Kidney tubule cell (primary cell): ENCODE measurements at places on chromosomes 16 and 17.

DNA sequence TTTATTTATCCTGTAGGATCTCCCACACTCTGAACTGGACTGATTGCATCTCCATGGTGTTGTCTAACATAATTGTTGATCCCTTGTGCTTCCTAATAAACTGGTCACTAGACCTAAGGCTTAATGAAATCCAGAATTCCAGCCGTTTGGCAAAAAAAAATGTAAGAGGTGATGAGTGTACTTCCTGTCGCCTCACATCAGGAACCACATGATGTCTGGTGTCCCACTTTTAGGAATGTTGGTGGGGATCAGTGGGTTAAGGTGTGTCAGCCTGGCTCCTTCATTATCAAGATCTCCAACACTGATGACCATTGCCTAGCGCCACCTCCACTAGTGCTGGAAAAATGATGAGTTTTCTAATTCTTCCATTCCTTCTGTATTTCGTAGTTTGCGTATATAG lies 18.6 kb upstream of the LONP2 start:
- DNase-seq: peak; percentile 22

- DNase-seq: no peak
Measured at GRCh38 chr17:34347063-34347462, 9.2 kb upstream of the CCL13 start.

- no peak for DNase-seq
Measured at GRCh38 chr17:50362661-50363060, 10.3 kb downstream of the MRPL27 start.

GRCh38 chr16:56357765-56358322 lies 67.5 kb downstream of the AMFR start:
- no peak for DNase-seq

DNA sequence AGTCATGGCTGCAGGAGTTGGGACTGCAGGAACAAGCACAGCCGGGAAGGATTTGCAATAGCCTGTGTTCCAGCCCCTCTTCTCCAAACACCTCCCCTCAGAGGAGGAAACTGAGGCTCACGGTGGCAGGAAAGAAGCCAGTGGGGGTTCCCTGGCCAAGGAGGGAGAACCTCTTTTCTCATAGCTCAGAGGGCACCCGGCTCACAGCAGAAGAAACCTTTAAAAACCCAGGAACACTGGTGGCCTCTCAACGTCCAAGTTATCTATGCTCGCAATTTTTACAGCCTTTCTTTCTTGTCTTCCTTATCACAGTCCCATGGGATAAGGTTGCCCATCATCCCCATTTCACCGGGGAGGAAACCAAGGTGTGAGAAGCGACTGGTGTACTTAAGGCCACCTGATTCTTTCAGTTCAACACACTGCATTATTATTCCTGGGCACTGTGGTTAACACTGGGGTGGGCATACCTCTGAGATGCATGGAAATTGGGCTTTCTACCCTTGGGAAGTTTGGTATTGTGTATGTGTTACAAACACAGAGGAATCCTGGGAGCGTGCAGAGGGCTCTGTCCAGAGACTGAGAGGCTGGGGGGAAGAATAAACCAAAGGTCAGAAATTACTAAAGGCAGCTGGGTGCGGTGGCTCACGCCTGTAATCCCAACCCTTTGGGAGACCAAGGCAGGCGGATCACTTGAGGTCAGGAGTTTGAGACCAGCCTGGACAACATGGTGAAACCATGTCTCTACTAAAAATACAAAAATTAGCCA lies 791 bp upstream of the ZNF629 start:
- DNase-seq: no peak

DNA sequence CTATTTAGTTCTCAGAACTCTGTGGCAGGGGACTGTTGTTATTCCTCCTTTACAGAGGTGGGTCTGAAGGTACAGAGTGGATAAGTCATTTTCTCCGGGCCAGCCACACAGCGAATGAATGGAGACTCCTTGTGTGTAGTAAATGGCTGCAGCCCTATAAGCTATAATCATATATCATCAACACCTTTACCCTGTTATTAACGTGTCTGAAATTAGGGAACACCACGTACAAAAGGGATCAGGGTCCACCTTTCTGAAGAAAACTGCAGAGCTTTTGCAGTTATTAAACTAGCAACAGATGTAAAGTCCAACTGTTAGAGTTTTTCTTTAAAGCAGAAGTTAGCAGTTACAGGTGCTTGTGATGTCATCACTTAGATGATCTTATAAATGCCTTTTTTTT lies 696.7 kb downstream of the MAF start:
- no peak for DNase-seq

GRCh38 chr16:24749310-24749709 lies 19.9 kb downstream of the TNRC6A start:
- DNase-seq: no peak

DNA sequence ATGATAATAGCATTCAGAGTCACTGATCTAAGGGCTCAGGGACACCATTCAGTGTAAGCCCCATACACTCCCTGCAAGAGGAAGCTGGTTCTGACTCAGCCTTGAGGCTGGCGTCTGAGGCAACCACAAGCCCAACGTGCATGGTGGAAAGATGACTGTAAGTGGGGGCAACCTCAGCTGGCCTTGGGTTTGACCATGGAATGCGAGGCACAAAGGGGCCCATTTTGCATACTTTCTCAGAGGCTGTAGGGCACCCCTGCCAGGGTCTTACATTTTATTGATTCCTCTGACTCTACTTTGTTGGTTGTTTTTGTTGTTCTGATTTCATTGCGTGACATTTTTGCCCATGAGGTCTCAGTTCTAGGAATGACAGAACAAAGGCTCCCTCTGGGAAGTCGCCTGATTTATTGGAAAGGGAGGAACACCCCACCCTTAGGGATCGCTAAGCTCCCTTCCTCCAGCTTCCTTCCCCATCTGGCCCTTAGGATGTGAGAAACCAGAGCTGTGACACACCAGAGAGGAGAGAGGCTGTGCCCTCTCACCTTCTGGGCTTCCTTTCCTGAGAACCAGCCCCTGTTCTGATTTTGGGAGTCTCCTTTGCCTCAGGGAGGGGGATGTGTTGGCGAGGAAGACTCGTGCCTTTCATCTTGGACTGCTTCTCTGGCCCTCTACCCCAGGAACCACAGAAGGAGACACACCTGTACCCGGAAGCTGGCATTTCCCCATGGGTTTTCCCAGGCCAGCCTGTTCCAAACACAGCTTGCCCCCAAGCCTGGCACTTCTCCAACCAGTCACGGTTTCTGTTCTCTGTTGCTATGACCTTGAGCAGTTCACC lies 5.6 kb upstream of the CIITA start:
- peak; percentile 94 for DNase-seq

DNA sequence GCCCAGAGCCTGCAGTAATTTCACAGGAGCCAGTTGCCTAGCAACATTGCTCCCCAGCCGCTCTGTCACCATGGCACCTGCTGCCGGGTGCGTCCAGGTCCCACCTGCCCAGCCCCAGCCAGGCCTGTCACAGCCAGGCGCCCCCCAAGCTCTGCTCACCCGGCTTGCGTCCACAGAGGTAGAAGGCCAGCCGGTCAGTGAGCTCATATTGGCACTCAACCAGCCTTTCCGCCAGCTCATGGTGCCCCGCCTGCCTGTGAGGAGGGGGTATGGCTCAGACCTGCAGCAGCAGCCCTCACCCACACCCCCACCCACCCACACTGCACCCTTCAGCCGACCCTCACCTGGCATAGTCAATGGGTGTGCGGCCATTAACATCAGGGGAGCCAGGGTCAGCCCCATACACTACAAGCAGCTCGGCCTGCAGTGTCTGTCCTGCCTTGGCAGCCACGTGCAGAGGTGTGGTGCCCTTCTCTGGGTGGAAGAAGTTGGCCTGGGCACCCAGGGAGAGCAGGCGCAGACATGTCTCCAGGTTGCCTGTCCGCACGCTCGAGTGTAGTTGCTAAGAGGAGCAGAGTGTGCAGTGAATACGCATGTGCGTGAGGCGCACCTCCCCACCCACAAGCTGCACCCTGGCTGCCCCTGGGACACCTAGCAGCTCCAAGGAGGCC lies 7.7 kb downstream of the GIT1 start:
- DNase-seq: no peak

- DNase-seq: peak; percentile 83
Measured at GRCh38 chr17:29617481-29618271, 5.0 kb downstream of the CORO6 start.

DNA sequence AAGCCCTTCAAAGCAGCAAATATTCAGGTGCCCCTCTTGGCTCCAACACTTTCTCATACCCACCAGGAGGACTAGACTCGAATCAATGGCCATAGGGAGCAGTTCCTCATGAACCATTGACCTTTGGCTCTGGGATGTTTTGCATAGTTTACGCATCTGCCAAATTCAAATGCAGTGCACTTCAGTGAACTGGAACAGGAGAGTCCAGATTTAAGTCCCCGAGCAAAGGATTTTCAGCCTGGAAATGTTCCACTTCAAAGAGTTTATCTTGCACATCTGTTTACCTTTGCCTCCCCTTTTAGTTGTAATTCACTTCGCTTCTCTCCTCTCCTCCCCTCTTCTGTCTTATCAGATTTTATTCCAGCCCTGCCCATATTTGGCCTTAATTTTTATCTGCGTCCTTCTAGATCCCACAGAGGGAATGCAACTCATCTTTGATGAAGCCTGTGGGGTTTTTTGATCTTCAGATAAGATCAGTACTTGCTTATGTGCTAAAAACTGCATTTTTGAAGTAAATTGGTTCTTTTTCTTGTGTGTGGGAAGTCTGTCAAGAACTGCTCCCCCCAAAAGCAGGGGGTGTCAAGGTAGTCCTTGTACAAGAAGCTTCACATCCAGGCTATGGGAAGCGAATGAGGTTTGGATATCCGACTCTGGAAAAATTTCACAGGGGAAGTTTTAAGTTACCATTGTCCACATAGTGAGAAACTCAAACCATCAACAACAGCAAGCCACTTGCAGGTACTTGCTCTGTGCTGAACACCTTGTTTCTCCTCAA lies 281.6 kb downstream of the RBFOX1 start:
- peak; percentile 1 for DNase-seq

DNA sequence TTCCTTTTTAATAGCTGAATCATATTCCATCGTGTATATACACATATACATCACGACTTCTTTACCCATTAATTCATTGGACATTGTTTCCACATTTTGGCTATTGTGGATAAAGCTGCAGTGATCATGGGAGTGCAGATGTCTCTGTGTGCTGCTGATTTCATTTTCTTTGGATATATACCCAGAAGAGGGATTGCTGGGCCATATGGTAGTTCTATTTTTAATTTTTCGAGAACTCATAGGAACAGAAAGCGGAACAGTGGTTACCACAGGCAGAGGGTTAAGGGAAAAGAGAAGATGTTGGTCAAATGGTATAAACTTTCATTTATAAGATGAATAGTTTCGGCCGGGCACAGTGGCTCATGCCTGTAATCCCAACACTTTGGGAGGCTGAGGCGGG lies 187.4 kb upstream of the MYOCD start:
- no peak for DNase-seq

DNA sequence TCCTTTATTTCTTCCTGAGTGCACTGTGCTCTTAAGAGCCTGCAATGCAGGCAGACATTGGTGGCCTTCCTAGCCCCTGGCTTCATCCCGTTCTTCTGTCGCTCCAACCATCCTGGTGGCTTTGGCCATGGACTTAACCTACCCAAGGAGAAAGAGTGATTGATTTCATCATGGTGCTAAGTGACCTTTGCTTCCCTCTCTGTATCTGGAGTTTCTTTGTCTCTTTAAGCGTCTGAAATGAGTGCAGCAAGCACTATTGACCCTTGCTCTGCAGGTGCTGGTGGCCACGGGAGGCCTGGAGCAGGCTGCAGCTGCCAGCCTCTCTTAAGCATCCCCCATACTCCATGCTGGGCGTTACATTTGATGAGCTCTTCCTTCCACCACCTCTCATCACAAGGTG lies 60.5 kb downstream of the RAP1GAP2 start:
- DNase-seq: no peak

- no peak for DNase-seq
Measured at GRCh38 chr16:56787167-56787566, 57.2 kb downstream of the NUP93 start.

GRCh38 chr16:85041219-85042166 lies 13.9 kb downstream of the KIAA0513 start:
- DNase-seq: no peak

- DNase-seq: no peak
Measured at GRCh38 chr17:39551879-39552278, 55.8 kb downstream of the NEUROD2 start.
